ENCODE measurements at places on chromosomes 1 and 21. TPM values are rescaled to one million over a fixed set of nuclear protein-coding genes. Genes with fewer than 3 reads are reported as not detected.
A peak's percentile ranks its signal among the peaks of the same experiment; 100 is the strongest.

DNA sequence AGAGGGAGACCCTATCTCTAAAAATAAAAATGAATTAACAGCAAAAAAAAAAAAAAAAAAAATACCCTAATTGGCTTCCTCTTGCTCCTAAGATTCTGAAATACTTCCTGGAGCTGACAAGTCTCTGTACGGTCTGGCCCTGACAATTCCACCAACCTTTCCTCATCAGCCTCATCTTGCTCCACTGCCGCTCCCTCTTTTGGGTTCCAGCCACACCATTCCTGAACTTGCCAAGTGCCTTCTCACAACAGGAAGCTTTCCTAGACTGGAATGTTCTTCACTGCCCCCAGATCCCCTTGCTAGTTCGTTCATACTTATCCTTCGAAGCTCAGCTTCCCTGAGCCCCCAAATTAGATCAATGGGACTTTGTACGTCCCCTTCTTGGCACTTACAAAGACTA is 37.0 kb downstream of the AKNAD1 start:
- no peak for DNase-seq

DNA sequence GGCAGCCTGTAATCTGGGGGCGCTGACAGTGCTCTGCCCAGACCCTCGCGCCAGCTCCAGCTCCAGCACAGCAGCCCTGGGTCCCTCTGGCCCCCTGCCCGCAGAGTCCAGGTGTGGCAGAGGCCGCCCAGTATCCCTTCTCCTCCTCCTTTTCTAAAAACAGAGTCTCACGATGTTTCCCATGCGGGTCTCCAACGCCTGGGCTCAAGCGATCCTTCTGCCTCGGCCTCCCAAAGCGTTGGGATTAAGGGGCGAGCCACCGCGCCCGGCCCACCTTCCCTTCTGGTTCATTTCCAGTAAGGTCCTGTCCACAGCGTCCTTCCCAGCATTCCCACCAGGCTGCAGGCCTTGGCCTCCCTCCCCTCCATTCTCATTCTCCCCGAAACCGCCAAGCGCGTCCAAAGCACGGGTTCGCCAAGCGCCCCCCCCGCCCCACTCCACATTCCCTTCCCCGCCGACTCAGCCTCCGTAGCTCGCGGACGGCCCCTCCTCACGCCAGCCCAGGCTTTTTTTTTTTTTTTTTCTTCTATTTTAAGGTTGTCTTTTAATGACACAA is 2.0 kb upstream of the PCBP3 start:
- DNase-seq, result no peak

MXRA8 gene
- 73.1 TPM for polyA plus RNA-seq

DNA sequence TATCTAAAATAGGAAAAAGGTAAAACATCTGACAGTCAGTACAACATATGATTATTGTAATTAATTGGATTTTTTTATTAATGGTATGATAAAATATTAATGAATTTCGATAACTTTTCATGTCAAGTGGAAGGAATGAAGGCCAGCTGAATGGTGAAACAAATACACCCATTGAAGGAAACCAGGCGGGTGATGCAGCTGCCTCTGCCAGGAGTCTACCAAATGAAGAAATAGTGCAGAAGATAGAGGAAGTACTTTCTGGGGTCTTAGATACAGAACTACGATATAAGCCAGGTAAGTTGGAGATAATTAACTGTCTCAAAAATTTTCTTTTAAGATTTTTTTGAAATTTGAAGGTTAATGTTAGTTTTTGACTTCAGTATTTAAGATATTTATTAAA is 3.2 kb downstream of the SON start:
- DNase-seq, result no peak

DNA sequence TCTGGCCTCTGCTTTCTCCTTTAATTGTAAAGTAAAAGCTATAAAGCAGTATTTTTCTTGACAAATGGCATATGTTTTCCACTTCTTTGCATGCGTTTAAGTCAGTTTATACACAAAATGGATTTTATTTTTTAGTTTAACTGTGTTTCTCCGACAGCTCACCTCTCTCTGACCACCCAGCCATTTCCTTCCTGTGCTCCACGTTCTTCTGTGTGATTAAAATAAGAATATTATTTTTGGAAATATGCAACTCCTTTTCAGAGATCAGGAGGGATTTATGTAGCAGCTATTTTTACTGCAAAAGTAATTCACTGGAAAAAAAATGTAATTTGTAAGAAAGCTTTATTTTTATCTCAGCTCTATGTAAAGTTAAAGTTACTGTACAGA is 18.0 kb downstream of the ETS2 start:
- no peak for DNase-seq

TMEM200B gene
- 5.6 TPM for polyA plus RNA-seq

RBM11 gene
- polyA plus RNA-seq, result not detected

SAMD11 gene
- polyA plus RNA-seq, result 2.7 TPM

DNA sequence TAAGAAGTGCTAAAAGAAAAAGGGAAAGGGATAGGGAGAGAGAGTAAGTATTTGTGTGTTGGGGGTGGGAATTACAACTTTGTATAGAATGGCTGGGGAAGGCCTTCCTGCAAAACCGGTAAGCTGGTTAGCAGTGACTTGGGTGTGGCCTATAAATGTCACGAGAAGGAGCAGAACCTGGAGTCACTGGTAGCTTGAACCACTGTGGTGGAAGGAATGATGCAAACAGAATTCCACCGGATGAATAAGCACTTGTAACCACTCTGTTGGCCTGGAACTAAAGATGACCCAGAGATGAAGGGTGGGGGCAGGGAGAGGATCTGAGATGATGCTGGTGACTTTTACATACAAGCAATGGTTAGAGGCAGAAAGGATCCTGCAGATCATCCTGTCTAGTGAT is 8.9 kb downstream of the XKR8 start:
- DNase-seq, result no peak

MAP3K21 gene
- 0.27 TPM for polyA plus RNA-seq

GRCh38 chr1:241947354-241947753 is 10.2 kb upstream of the BECN2 start:
- peak; percentile 63 for DNase-seq

WLS gene
- 64.3 TPM for polyA plus RNA-seq

GRCh38 chr21:46289655-46290179 is 3.6 kb downstream of the YBEY start:
- DNase-seq, result no peak

- no peak for DNase-seq
Observed at GRCh38 chr21:26238646-26239045, 68.1 kb upstream of the APP start.

Measured in hindlimb muscle (tissue), 1 donor.